Dorsolateral prefrontal cortex (tissue), 122 donors: ENCODE measurements at places on chromosomes 6 and 20. TPM values are rescaled to one million over a fixed set of nuclear protein-coding genes. Genes with fewer than 3 reads are reported as not detected.

DNA sequence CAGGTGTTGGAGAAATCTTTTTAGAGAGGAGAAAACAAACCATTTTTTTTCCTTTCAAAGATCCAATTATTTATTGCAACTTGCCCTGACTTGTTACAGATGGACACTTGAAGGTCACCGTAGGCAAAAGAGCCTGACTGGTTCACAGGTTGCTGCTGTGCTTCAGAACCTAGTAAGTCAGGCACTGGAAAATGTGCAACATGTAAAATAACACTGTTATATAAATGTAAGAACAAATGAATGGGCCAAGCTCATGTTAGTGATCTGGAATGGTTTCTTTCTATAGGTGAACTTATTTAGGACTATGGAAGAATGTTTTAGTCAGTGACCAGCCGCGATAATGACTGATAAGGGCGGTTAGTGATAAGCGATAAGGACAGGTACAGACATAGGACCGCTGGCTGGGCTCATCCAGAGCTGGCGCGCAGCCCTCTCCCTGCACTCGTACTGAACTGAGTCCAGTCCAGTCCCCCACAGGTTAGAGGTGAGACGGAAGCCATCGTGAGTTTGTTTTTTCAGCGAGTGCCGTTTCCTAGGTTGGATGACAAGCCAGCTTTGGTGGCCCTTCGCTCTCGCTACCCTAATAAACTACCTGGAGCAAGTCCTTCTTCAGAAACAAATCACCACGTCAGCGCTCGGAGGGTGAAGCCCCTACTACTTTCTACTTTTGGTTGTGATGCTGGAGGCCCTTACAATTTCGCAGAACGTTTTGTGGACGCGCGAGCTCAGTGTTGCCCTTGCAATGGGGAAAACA lies 94.4 kb upstream of the PRDM1 start:
- DNase-seq = no peak

DNA sequence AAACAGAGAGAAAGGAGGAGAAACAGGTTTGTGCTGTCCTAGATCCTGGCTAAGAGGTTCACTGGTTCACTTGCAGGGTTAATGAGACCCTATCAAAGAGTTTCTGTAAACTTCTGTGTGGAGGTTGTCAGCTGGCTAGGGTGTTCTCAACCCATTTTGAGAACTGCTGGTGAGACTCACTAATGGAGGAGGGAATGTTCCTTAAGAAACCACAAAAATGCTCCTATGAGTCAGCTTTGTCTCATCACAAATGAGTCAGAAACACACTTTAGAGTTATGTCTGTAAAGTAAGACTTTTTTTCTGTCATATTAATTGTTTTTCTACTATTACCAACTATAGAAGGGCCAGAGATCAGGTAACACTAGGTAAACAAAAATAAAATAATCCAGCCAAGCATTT lies 884.4 kb downstream of the PHF3 start:
- DNase-seq = no peak

GRCh38 chr6:20845592-20845991 lies 311.3 kb downstream of the CDKAL1 start:
- DNase-seq = no peak

Gene TFAP2A
- 1.1 TPM for total RNA-seq

- DNase-seq = no peak
These were observed 40.7 kb upstream of the SLC17A4 start for GRCh38 chr6:25713824-25714223.

Gene DTNBP1
- 50.2 TPM for total RNA-seq

- no peak for DNase-seq
These were observed 25.0 kb downstream of the TFAP2A start for GRCh38 chr6:10389739-10390494.

Gene BPIFB1
- total RNA-seq = not detected

DNA sequence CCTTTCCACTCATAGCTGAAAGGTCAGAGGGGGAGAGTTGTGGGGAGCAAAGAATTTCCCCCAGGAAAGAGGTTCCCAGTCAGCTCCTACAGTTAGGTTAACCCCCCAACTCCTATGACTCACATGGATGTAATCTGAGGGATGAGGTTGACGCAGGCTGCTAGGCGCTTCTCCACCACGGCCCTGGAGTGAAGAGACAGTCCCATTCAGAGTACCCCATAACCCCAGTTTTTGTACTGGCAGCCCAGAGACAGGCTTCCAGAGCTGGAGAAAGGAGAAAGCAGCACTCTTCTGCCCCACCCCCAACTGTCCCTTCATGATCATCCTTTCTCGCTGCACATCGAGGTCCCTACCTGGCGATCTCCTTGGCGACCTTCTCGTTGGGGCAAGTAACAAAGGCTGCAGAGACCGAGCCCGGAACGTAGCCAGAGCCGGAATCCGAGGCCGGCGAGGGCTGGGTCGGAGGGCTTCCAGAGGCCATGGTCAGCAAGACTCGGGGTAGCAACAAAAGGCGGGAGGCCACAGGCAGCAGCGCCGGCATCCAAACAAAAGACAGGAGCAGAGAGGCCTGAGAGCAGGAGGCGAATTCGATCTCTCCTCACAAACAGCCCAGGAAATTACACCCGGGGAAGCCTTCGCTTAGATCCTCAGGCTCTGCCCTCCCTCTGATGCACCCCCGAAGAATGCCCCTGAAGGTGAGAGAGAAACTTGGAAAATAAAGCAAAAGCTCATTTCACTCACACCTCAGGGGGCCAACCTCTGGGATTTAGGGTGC lies 592 bp downstream of the CUTA start:
- no peak for DNase-seq

Gene SLC29A1
- 50.0 TPM for total RNA-seq

DNA sequence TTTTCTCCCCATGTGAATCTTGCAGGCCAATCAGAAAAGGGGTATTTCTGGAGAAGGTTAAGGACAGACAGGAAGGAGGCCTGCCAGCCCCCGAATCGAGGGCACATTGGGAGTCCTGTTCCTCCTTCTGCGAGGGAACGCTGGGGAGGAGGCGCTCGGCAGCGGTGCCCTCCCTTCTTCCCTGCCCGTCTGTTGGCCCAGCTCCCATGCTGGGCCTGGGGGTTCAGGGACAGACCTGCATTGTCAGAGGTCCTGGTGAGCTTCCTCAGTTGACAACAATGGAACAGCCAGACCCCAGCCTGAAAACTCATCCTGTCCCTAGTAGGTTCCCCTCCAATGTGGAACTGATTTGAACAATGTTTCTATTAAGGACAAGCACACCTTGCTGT lies 15.1 kb upstream of the SYNJ2 start:
- DNase-seq = no peak

Gene BPIFA1
- total RNA-seq = not detected

Gene MAPK13
- total RNA-seq = 24.2 TPM

Gene PRSS35
- total RNA-seq = 1.6 TPM

Gene C20orf204
- 6.3 TPM for total RNA-seq

Gene GRM1
- total RNA-seq = 22.8 TPM

DNA sequence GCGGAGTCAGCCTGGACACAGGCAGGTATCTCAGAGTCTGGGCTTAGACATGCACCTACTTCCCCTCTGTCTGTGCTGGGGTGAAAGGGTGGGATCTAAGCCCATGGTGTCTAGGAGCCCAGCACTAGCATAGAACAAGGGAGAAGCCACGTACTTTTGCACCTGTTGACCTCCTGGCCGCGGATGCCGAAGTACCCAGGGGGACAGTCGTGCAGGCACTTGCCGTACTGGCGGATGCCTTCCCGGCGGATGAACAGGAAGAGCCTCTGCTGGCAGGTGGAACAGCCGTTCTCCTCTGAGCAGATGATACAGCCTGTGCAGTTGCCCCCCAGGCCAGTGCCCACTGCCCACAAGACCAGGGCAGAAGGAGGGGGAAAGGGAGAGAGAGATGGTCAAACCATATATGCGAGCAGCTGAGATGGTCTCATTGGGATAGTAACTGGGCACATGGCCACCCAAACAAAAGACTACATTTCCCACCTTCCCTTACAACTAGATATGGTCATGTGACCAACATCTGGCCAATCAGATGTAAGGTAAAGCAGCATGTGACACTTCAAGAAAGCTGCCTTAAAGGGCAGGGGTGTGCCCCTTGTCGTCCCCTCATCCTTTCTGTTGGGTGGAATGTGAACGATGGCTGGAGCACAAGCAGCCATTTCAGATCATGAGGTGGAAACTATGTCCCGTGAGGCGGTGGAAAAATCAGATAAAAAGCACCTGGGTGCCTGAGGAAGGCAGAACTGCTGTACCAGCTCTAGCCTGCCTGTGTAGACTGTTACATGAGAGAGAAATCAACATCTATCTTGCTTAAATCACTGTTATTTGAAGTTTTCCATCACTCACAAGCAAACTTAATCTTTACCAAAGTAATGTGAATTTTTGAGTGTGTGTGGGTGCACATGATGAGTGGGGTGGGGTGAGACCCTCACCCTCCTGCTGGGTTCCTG lies 34.0 kb downstream of the RSPO4 start:
- DNase-seq = no peak

- DNase-seq = no peak
These were observed 69.3 kb upstream of the SOX4 start for GRCh38 chr6:21524201-21524600.

DNA sequence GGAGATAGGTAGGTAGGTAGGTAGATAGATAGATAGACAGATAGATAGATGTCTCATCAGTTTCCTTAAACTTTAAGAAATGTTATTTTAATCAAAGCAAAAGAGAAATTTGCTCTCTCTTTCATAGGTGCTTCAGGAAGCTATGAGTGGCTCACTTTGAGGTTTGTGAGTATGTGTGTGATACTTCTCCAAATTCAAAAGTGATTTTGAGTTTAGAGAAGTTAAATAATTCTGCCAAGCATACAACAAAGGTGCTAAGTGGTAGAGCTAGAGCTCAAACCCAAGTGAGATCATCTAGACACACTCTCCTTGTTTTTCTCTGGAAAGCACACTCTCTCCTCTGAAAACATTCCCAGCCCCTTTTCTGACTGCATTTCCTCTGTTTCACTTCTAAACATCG lies 156.2 kb downstream of the EDN1 start:
- no peak for DNase-seq

Gene WFDC10B
- total RNA-seq = 1.1 TPM

- DNase-seq = no peak
These were observed 21.4 kb upstream of the PREP start for GRCh38 chr6:105424175-105424783.

DNA sequence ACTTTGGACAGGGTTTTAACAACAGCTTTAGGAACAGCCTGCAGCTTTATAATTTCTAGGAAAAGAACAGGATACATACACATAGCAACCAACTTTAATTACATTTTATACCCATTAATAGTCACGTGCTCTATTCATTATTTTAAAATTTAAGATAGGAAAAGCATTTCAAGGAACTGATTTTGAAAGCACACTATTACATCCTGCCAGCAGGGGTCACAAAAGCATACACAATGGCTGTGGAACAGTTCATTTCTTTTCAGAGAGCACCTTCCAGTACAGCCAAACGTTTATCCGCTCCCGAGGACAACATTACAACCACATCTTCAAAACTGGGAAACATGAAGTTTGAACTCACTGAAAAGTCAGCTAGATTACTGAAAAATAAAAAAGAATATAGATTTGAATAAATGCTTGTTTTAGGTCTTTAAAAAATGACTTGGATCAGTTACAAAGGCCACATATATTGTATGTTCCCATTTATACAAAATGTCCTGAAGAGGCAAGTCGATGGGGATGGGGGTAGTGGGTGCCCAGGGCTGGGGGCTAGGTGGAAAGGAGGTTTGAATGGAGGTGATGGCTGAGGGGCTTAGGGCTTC lies 104.6 kb upstream of the EXOC2 start:
- no peak for DNase-seq
